Stimulated activated CD8-positive, alpha-beta memory T cell treated with anti-CD3 and anti-CD28 coated beads, Interleukin-7, amount 100 ng/mL, for 1 hour (primary cell): ENCODE measurements at places on chromosomes 5 and 9.

- DNase-seq = no peak
These were observed 74.8 kb downstream of the CDH6 start for GRCh38 chr5:31268256-31268655.

DNA sequence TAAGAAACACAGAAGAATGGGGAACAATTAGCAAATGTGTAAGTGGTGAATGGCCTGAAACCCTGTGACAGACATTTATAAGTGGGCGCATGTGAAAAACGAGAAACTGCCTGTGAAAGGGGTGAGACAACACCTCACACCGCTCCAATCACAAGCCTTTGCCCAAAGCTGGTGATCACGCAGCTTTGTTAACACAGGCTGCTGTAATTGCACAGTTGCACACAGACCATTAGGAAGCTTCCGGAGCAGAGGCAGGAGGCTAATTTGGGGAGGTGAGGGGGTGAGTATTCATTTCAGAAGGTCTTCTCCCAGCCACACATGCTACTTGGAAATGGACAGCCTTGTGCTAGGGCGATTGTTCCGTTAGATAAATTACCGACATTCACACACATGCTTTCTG lies 294.0 kb downstream of the MED10 start:
- no peak for DNase-seq

- no peak for DNase-seq
These were observed 92.3 kb upstream of the PUM3 start for GRCh38 chr9:2936221-2936620.

GRCh38 chr9:69293156-69293555 lies 31.9 kb upstream of the ENTREP1 start:
- no peak for DNase-seq

- no peak for DNase-seq
These were observed 174.7 kb downstream of the NR3C1 start for GRCh38 chr5:143228597-143229293.

DNA sequence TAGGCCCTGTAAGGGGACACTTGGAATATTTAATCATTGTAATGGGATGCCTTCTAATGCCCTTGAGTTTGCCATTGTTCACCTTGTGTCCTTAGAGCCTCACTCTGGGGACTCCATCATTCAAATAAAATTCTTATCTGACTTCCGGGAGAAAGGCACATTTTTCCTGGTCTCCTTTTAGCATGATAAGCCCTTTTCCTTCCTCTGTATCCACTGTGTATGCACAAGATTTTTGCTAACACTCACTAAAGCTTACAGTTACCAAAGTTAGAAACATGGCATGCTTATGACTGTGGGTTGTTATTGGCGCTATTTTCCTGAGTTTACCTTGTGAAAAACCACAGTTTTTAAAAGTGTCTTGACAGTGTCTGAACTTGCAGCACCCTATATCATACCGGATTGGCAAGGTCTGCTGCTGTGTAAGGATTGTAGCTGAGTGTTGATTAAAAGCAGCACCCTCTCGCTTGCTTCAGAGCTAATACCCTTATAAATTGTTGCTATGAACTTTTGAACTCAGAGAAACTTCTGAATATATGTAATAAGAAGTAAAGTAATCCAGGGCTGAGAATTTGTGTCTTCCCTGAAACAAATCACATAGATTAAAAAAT lies 46.4 kb downstream of the SNCAIP start:
- no peak for DNase-seq
